ENCODE measurements at places on chromosomes 2 and 18.

DNA sequence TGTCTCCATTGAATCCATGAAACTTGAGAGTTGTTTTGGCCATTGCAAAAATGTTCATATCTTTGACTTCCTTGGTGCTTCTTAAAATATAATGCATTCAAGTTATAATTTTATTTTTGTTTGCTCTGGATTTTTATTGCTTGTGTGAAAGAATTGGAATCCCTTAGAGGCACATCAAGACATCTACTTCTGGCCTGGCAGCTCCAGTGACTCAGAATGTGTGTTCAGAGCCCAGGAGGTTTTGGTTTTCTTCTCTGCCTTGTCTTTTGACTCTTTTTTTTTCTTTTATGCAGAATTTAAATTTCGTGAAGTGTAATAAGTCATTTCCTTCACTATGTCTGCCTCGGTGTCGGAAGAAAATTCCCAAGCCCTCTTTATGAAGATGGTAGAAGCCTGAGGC is 180.2 kb downstream of the LTBP1 start:
- DNase-seq = no peak

GRCh38 chr18:6982398-6982797 is 135.2 kb downstream of the LAMA1 start:
- no peak for DNase-seq

DNA sequence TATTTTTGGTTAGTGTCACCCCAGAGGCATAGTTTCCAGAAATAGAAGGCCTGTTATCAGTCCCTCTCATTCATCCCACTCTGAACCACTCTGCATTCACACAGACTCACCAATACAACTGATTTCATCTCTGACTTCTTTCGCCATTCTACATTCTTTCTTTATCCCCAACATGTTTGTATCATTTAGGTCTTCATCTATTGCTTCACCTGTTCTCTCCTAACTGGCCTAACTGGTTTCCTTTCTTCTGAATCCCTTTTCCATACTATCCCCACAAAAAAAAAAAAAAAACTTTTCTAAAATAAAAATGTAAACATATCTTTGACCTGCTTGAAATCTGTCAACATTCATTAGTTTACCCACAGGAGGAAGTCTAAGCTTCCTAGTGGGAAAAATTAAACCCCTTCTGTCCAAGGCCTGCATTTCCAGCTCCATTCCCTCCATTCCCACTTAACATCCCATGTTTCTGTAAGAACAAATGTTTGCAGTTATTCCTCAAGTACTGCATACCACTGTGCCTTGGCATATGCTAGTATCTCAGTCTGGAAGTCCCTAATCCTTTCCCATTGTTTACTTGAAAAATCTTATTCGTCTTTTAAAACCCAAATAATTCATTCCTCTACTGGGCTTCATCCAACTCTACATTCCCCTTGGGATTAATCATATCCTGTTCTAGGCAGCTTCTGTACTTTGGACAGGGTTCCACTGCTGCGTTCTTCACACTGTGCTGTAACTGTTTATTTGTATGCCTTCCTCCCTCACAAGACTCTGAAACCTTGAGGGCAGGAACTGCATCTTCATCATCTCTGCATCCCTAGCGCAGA is 68.5 kb downstream of the FIGN start:
- DNase-seq = no peak

DNA sequence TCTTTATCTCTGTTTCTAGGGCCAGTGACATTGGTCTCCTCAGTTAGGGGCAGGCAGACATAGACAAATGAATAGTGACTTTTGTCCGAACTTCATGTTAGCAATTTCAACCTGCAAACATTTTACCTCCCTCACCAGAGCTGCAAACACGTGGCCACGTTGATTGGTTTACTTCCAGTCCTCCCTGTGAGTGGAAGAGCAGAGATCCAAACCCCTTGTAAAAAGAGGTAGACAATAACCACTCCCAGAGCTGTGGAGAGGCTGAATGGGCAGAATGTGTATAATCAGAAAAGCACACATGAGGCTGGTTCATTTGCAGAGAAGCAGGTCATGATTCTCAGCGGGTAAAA is 31.1 kb downstream of the CTIF start:
- DNase-seq = no peak

DNA sequence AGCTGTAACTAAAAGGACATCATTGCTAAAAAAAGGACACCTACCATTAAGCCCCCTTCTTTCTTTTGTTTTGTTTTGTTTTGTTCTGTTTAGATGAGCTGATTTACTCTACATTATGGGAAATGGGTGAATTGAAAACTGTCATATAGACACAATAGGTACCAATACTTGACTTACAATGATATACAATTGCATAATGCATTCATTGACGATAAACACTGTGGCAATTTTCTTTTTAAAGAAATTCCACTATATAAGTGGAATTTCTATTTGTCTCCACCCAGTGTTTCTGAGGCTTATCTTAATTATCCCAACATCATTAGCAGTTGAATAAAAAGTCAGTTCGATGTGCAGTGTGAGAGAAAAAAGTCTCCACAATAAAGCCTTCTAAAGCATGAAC is 282.1 kb downstream of the BCL2 start:
- no peak for DNase-seq

- DNase-seq = no peak
These were observed 24.7 kb upstream of the IMPA2 start for GRCh38 chr18:11956371-11957308.

DNA sequence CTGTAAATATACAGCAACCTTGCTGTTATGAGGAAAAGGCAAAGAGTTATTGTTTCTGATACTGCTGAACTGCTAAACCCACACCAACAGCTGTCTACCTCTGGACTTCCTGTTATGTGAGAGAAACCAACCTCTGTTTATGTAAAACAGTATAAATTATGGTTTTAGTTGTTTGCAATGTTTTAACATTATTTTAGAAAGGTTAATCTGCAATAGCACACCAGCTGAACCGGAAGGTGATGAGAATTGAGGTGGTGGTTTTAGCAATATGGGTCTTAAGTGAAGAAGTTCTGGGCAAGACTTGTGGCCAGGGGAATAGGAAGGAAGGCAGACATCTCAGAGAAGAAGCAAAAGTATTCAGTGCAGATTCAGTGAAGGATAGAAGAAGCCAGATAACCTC is 237.8 kb downstream of the PLCL1 start:
- DNase-seq = no peak

GRCh38 chr2:240868286-240869108 is at the start of gene AGXT:
Gene AGXT (plus strand): TSS chr2:240868824. CDS start chr2:240868866, 42 bp downstream.
- no peak for DNase-seq

GRCh38 chr2:224709301-224709700 is 6.9 kb downstream of the CCDC195 start:
- DNase-seq = no peak

GRCh38 chr2:49044350-49045079 is 109.8 kb downstream of the FSHR start:
- no peak for DNase-seq

- DNase-seq = peak; percentile 29
These were observed 1.1 kb upstream of the FARP2 start for GRCh38 chr2:241354668-241355658.

DNA sequence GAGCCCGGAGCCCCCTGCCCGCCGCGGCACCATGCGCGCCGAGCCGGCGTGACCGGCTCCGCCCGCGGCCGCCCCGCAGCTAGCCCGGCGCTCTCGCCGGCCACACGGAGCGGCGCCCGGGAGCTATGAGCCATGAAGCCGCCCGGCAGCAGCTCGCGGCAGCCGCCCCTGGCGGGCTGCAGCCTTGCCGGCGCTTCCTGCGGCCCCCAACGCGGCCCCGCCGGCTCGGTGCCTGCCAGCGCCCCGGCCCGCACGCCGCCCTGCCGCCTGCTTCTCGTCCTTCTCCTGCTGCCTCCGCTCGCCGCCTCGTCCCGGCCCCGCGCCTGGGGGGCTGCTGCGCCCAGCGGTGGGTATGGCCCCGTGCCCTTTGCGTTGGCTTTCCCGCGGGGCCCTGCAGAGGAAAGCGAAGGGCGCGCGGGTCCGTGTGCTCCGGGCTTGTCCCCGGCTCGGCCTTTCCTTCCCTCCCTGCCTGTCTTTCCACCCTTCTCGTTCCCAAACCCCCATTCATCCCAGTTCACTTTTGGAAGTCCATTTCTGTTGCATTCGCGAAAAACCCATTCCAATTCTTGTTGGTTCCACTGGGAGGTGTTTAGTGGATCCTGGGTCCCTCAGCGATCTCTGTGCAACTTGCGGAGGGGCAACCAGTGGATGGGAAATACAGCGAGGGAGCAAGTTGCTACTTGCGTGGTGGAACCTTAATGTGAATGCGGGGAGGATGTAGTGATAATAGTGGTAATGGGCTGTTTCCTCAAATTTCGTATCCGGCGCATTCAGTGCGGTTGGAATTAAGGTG is 599 bp downstream of the ADAM23 start:
- no peak for DNase-seq

DNA sequence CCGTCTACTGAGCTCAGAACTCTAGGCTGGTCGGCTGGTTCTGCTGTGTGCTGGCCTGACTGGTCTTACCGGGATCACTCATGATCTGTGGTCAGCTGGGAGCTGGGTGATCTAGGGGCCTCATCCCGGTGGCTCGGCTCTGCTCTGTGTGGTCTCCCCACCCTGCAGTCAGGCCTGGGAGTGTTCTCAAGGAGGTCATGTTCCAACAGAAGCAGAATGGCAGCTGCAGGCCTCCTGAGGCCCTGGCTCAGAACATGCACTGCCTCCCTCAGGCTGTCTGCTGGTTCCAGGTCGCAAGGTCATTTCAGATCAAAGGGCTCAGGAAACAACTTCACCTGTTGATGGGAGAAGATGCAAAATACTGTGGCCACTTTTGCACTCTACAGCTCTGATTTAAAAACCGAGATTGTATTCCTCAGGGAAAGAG is 81.1 kb upstream of the RFX8 start:
- no peak for DNase-seq

GRCh38 chr2:188203776-188204175 is 87.9 kb upstream of the GULP1 start:
- no peak for DNase-seq

- DNase-seq = no peak
These were observed 96.7 kb downstream of the PMAIP1 start for GRCh38 chr18:59996370-59996966.

GRCh38 chr2:165815299-165816141 is 21.5 kb upstream of the GALNT3 start:
- DNase-seq = no peak

GRCh38 chr2:60925994-60926740 is 44.8 kb downstream of the REL start:
- DNase-seq = no peak

DNA sequence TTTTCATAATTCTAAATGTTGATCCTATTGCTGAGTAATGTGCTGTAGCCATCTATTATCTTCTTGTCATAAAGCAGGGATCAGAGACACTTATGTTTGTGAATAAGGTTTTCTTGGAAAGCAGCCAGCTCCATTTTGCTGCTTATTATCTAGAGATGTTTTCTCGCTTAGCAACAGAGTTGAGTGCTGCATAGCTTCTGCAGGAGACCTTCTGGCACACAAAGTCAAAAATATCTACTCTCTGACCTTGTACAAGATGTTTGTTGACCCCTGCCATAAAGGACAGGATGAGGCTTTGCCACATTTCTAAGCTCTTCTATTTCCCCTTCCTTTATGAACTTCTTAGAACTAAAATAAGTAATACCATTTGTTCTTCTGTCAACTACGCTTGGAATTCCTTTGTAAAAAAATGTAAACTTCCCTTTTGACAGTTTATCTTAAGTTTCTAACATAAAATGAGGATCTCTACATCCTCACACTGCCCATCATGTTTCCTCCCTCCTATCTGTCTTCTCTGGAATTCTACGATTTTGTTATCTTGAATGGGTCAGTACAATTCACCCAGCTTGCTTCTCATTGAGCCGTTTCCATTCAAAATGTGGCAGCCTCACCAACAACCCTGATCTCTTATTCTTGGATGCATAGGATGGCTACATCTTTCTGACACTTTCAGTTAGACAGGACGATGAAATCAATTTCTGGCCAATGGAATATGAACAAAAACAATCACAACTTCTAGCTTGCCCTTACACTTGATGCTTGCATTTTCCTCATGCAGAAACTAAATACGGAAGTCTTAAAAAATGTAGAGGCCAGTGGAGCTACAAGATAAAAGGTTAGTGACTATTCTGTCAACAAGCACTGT is 1377.0 kb downstream of the SUCLG1 start:
- DNase-seq = no peak

DNA sequence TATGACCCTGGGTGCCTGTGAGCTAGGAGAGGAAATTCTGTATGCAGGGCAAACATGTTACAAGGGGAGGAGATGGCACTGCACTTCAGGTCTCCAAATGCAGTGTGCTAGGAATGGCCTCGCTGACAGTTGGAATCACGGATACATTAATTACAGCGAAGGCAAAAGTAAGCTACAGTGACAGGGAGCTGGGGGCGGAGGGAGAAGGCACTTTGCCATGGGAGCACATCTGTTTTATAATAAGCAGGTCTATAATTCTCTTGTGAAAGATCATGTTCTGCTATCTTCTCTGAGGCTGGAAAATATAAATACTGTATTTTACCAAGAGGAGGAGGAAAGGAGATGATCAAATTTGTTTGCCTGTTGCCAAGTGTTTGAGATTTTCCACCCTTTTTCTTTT is 56.3 kb upstream of the FZD5 start:
- DNase-seq = no peak

DNA sequence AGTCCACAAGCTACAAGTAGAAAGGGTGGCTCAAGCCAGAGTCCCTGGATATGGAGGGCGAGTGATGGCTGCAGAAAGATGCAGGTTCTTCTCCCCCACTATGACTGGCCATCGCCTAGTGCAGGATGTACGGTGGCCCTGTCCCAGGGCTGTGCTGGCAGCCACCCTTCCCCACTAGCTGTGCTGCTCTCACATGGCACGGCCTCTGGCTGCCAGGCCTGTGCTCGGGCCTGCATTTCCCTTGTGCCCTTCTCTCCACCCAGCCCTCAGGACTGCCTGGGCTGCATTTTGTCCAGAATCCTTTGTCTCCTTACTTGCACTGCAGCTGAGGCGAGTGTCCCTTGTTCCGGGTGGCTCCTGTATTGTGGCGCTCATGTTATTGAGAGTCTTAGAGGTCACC is 1.6 kb upstream of the RAMP1 start:
- no peak for DNase-seq

- no peak for DNase-seq
These were observed 7.5 kb downstream of the RALBP1 start for GRCh38 chr18:9482790-9483189.

DNA sequence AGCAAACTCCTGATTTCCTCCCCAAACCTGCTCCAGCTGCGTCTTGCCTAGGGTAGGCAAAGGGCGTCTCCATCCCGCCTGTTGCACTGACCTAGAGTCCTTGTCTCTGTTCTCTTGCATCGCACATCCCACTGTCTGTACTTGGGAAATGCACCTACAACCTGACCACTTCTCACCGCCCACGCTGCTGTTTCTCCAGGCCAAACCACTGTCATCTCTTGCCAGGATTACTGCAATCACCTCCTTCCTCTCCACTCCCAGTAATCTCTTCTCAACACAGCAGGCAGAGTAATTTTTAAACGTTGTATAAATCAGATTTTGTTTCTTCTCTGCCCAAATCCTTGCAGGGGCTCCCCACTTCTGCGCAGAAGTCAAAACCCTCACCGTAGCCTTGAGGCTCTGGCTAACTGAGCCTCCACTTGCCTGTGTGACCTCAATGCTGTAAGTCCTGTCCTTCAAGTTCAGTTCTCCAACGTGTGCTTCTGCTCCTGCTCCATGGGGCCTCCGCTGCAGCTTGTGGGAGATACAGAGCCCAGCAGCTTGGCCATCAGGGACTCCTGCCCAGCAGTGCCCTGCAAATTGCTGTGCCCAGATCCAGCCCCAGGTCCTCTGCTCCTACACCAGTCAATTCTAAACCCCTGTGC is 27.7 kb upstream of the SEMA4C start:
- DNase-seq = no peak

- no peak for DNase-seq
These were observed 6.8 kb downstream of the DNAJB2 start for GRCh38 chr2:219285894-219286425.
